ENCODE measurements at places on chromosomes 16 and 17.

- DNase-seq: no peak
These were observed 28.7 kb downstream of the TMC5 start for GRCh38 chr16:19446300-19446846.

DNA sequence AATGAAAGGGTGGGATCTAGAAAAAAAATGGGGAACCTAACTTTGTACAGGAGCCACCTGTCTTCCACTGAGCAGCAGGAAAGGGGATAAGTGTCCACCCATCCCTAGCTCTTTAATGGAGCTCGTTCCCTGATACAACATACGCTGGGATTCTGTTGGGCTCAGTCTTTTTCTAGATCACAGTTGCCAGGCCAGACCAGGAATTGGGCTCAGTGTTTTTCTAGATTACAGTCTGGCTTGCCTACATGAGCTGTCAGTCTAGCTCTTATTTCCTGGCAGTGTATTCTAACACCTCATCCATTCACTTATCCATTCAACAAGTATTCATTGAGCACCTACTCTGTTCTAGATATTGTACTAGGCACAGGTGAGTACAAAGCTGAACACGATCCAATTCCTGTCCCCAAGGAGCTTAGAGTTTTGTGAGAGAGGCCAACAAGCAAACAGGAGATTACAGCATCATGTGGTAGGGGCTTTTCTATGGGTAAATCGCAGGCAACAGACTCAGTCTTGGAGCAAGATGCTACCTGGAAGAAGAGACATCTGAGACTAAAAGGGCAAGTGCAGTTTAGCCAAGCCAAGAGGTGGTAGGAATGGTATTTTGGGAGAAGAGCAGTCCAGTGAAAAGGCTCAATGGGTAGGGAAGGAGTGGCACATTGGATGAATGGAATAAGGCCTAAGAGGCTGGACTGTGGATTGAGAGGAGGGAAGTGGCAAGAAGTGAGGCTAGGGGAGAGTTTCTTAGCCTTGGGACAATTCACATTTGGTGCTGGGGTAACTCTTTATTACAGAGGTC, 138.0 kb upstream of the HS3ST2 start:
- no peak for DNase-seq

DNA sequence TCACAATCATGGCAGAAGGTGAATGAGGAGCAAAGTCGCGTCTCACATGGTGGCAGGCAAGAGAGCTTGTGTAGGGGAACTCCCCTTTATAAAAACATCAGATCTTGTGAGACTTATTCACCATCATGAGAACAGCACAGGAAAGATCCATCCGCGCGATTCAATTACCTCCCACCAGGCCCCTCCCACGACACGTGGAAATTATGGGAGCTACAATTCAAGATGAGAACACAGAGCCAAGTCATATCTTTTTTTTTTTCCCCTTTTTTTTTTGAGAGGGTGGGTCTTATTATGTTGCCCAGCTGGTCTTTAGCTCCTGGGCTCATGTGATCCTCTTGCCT, 60.0 kb downstream of the RPTOR start:
- DNase-seq: no peak

GRCh38 chr17:32590974-32591373, 104.2 kb downstream of the CDK5R1 start:
- DNase-seq: peak; percentile 63

- no peak for DNase-seq
These were observed 23.9 kb downstream of the ABCC3 start for GRCh38 chr17:50658616-50659015.

- no peak for DNase-seq
These were observed 17.9 kb downstream of the CASKIN1 start for GRCh38 chr16:2178321-2179106.

GRCh38 chr17:30927756-30928155, 6.0 kb downstream of the ADAP2 start:
- DNase-seq: no peak

DNA sequence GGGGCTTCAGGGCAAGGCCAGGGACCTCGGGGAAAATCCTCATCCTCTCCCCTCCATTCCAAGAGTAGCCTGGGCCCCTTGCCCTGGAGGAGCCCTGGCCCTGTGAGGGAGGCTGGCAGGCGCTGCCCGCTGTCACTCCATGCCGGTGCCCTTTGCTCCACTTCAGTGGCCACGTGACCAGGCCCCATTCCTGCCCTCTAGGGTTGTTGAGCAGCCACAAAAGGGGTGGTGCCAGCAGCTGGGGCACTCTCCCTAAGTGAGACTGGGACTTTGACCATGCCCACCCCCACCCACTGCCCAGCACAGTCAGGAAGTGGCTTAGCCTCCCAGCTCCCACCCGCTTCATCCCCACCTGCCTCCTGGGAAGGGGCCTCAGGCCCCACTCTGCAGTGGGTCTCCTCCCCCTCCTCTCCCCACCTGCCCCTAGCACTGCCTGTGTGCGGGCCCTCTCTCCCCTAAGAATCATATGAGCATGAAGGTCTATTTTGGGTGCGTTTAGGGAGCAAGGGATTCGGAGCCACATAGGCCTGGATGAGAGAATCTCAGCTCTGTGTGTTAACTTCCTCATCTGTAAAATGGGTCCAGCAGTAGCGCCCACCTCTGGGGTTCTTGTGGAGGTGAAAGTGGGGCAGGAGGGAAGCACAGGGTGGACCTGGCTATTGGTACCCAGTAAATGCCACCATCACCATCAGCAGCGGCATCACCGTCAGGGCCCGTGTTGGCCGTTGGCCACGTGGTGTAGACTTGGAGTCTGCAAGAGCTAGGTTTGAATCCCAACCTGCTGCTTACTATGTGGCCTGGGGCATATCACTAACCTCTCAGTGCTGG, 7.2 kb downstream of the PDK2 start:
- DNase-seq: no peak

DNA sequence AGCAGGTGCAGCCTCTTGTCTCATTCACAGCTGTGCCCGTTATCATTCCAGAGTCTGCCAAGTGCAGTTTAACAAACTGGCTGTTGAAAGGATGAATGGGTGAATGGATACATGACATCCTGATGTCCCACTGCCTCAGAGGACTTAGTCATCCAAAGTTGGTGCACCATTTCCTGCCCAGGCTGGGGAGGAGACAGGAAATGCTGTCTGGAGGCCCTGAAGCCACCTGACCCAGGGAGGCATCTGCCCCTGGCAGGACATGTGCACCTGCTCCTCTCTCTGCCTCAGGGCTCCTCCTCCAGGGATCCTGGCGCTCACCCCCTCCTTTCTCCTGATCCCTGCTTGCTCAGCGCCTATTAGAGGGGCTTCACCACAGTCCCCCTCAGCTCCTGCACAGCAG, 1.8 kb upstream of the CD300C start:
- DNase-seq: peak; percentile 12

DNA sequence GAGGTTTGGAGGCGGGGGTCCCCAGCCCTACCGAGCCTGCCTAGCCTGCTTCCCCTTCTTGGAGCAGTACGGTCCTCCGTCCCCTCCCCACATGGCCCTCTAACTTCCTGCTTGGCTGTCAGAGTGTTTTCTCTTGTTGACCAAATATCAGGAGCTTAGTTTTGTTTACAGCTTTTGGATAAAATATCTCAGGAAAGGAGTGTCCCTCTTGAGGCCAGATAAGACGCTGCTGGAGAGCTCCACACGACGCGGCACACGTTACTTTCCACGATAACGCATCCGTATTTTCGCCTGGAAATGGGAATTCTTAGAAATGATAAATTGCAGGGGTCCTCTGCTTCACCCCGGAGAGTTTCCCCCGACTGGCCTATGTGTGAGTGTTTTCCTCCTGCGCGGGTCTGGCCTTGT, 182.9 kb downstream of the MAF start:
- DNase-seq: no peak

GRCh38 chr17:3732210-3732621, 8.5 kb downstream of the HASPIN start:
- no peak for DNase-seq

DNA sequence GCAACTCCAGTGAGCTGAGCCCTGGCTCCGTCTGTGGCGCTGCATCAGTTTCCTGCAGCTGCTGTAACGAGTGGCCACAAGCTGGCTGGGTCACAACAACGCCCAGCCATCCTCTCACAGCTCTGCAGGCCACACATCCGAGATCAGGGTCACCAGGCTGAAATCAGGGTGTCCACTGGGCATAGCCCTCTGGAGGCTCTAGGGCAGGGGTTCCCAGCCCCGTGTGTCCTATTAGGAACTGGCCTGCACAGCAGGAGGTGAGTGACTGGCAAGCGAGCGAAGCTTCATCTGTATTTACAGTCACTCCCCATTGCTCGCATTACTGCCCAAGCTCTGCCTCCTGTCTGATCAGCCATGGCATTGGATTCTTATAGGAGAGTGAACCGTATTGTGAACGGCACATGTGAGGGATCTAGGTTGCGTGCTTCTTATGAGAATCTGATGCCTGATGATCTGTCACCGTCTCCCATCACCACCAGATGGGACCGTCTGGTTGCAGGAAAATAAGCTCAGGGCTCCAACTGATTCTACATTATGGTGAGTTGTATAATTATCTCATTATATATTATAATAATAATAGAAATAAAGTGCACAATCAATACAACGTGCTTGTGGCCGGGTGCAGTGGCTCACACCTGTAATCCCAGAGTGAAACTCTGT, 176.5 kb downstream of the SEC14L1 start:
- DNase-seq: no peak

- no peak for DNase-seq
These were observed 18.1 kb downstream of the NTAN1 start for GRCh38 chr16:15037745-15038144.

- DNase-seq: no peak
These were observed 48.9 kb downstream of the SMPD3 start for GRCh38 chr16:68399456-68399855.
